Osteocyte (in vitro differentiated cells): ENCODE measurements at places on chromosomes 5 and 9. TPM values are rescaled to one million over a fixed set of nuclear protein-coding genes. Genes with fewer than 3 reads are reported as not detected.

- peaks cover 19% of the 10 kb centered on the region for H3K36me3 ChIP-seq
- H3K27ac ChIP-seq = no peak overlapping the region
- no peak for DNase-seq
- no peak overlapping the region for H3K4me3 ChIP-seq
These were observed 394.0 kb downstream of the SEMA5A start for GRCh38 chr5:9151684-9152427.

The CYLC2 gene
- not detected in 2 replicates for total RNA-seq

The CNTLN gene
- total RNA-seq = 13.6 and 14.6 TPM in 2 replicates

- no peaks in the 10 kb centered on the region for H3K4me1 ChIP-seq
- DNase-seq = no peak
- H3K36me3 ChIP-seq = peaks cover 2% of the 10 kb centered on the region
- no peak overlapping the region for H3K4me3 ChIP-seq
- H3K27me3 ChIP-seq = peaks cover 44% of the 10 kb centered on the region
These were observed 159.6 kb upstream of the TBCA start for GRCh38 chr5:77935506-77936364.

The SPATA31E1 gene
- not detected in 2 replicates for total RNA-seq

DNA sequence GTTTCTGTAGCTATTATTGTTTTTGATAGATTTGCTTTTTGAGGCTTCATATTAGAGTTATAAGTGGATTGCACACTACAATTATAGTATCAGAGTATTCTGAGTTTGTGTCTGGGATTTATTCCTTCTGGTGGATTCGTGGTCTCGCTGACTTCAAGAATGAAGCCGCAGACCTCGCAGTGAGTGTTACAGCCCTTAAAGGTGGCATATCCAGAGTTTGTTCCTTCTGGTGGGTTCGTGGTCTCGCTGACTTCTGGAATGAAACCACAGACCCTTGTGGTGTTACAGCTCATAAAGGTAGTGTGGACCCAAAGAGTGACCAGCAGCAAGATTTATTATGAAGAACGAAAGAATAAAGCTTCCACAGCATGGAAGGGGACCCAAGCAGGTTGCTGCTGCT is 6.9 kb upstream of the EMB start:
- no peak overlapping the region for H3K4me3 ChIP-seq
- H3K4me1 ChIP-seq = no peaks in the 10 kb centered on the region
- H3K27ac ChIP-seq = no peak overlapping the region
